ENCODE measurements at places on chromosomes 3 and 15. TPM values are rescaled to one million over a fixed set of nuclear protein-coding genes. Genes with fewer than 3 reads are reported as not detected.

The KLHL24 gene
- total RNA-seq = 33.1 TPM

The MEIS2 gene
- total RNA-seq = 0.30 TPM

DNA sequence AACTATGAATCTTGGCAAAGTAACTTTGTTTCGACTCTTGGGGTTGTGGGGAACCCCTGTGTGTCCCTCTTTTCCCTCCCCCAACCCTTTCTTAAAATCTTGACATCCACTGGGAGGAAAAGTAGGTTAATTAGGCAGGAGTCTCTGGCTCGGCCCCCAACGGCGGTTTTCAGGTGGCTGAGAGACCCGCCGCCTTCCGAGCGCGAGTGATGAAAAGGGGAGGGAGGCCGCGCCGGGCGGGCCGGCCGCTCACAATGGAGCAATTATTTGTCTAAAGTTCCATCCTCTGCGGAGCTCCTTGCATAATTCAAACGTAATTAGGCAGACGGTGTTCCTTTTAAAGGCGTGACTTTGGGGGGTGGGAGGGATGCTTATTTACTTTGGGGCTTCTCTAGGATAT lies 51.7 kb downstream of the ZIC4 start:
- peak; percentile 54 for DNase-seq
- H3K4me1 ChIP-seq = peaks cover 50% of the 10 kb centered on the region
- peak overlapping the region; percentile 63 for H3K4me3 ChIP-seq

DNA sequence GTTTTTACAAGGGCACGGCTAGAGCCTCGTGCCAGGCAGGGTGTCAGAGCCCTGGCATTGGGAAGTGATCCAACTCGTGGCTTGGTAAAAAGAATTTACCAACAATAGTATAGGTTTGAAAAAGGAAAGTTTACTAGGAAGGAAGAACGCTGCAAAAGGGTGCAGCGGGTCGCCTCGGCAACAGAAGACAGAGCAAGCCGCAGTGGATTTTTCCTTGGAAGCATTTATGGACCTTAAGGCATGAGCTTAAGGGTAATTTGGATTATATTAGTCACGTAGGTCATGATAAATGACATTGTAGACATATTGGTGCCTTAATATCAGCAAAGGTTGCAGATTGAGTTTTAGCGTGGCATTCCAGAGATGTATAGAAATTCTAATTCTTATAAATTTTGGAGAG lies 163.4 kb upstream of the PPP2R3A start:
- no peak for DNase-seq
- H3K27ac ChIP-seq = no peak overlapping the region
- no peak overlapping the region for H3K4me3 ChIP-seq
- peaks cover 6% of the 10 kb centered on the region for H3K4me1 ChIP-seq

DNA sequence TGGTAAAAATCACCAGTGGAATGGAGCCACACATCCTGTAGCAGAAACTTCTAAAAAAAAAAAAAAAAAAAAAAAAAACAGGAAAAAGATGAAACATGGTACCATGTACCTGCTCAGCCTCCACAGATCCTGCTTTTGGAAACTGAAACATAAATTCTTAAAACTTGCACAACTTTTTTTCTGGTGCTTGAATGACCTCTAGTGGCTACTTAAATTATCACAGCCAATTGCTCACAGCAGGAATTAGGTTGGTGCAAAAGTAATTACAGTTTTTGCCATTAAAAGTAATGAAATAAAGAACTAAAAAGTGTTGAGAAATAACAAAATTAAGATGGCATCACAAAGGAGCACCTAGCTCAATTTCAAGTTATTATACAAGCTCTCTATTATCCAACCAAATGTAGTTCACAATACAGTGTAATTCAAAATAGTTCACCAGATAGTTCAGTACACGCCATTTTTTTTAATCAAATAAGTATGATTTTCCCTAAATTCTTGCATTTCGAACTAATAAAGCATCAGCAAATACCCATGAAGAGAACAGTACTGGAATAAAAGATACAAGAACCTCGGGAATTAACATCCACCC lies 80.6 kb downstream of the ULK4 start:
- no peaks in the 10 kb centered on the region for H3K36me3 ChIP-seq
- no peak overlapping the region for H3K27ac ChIP-seq
- no peaks in the 10 kb centered on the region for H3K27me3 ChIP-seq
- no peak overlapping the region for H3K4me3 ChIP-seq

- H3K4me3 ChIP-seq = no peak overlapping the region
- no peaks in the 10 kb centered on the region for H3K36me3 ChIP-seq
- H3K27ac ChIP-seq = no peak overlapping the region
- no peaks in the 10 kb centered on the region for H3K27me3 ChIP-seq
- DNase-seq = no peak
Observed at GRCh38 chr3:157836022-157836421, 270.2 kb downstream of the SHOX2 start.

DNA sequence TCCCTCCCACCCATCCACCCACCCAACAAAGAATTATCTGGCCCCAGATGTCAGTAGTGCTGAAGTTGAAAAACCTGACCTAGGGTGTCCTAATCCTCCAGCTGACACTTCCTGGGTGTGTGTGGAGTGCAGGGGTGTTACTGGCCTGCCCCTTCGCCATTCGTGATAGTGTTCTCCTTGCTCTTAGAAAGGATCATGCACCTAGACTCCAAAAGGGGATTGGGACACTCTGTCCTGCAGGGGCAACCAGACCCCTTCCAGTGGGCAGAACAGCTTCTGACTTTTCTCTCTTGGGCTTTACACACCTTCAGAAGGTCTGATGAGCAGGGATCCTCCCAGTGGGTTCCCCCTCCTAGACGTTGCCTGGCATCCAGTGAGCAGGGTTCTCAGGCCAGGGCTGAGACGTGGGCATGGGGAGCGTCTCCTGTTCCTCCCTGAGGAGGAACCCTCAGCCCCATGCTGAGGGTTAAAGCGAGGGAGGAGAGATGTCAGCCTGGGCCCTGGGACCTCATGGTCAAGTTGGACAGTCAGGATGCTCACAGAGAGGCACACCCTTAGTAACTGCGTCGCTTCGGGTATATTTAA lies 75.0 kb downstream of the AAGAB start:
- no peaks in the 10 kb centered on the region for H3K27me3 ChIP-seq
- H3K4me1 ChIP-seq = peaks cover 25% of the 10 kb centered on the region
- no peak for DNase-seq
- H3K27ac ChIP-seq = peak overlapping the region; percentile 37

DNA sequence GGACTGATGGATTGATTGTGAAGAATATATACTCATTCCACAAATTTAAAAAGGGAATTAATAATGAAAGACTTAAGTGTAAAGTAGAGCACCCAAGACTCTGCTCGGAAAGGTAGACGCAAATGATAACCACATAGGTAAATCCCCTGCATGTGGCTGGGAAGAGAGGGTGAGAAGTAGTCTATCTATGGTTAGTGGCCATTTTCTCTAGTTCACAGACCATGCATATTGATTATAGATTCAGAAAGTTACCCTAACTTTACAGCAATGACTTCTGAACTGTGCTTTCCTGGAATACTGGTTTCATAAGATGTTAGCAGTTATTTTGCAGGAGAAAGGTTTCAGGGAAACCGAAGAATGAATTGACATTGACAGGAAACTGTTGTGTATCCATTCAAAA lies 51.7 kb downstream of the CASR start:
- peaks cover 3% of the 10 kb centered on the region for H3K27me3 ChIP-seq
- DNase-seq = no peak
- H3K4me1 ChIP-seq = peaks cover 5% of the 10 kb centered on the region
- no peak overlapping the region for H3K4me3 ChIP-seq
- no peak overlapping the region for H3K27ac ChIP-seq

- H3K4me3 ChIP-seq = no peak overlapping the region
- no peak overlapping the region for H3K27ac ChIP-seq
- no peaks in the 10 kb centered on the region for H3K4me1 ChIP-seq
Observed at GRCh38 chr3:50189274-50189673, 2.1 kb upstream of the GNAT1 start.

The P2RY12 gene
- not detected for total RNA-seq

GRCh38 chr3:194598771-194599557 lies 34.3 kb downstream of the TMEM44 start:
- no peak overlapping the region for H3K4me3 ChIP-seq
- H3K27ac ChIP-seq = no peak overlapping the region
- H3K4me1 ChIP-seq = no peaks in the 10 kb centered on the region
- no peaks in the 10 kb centered on the region for H3K27me3 ChIP-seq

DNA sequence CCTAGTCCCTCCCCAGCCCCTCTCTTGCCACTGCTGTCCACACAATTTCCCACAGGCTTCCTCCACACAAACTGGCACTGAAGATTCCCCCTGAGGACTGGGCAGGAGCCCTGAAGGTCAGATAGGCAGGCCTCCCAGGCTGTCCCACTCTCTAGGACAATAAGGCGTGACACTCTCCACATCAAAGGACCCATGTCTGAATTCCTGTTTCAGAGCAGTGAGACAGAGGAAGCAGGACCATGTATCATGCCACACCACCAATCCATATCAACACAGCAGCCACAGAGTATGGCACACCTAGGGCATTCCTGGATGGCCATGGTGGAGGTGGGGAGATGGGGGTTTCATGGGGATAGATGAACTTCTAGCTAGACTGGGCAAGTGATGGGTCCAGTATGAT lies 13.8 kb upstream of the CCR1 start:
- H3K4me3 ChIP-seq = no peak overlapping the region
- no peak overlapping the region for H3K27ac ChIP-seq
- no peaks in the 10 kb centered on the region for H3K4me1 ChIP-seq
- no peak for DNase-seq
- H3K27me3 ChIP-seq = peaks cover 3% of the 10 kb centered on the region

DNA sequence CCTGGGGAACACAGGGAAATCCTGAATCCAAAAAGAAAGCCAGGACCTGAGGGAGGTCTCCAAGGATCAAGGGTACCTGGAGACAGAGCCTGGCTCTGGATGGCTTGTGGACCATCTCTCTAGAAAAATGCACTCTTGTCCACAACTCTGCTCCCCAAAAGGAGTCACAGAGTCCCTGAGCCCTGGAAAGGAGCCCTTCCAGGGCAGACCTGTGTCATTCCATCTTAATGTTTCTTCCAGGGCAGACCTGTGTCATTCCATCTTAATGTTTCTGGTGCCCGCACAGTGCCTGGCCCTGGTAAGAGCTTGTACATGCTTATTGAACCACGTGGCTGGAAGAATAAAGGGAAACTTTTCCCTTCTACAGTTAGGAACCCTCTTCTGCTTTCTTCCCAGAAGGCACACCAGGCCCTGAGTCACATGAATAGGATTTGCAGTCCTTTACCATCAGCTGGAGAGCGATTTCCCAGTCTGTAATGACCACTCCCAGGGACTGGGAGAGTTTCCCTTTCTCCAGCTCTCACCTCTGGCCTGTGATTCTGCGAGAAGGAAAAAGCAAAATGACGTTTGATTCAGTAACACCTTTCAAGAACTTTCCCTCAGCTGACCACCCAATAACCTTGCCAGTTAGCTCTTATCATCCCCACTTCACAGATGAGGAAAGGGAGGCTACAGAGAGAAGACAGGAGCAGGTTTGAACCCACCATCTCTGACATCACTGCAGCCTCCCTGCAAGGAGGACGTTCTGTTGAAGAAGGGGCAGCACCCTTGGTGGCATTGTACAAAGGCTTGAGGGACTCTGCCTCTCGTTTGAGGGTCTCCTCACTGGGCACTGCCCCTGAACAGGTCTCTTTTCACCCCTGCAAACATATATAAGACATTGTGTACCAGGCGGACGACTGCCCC lies 35.8 kb upstream of the SLCO2A1 start:
- H3K27me3 ChIP-seq = no peaks in the 10 kb centered on the region
- H3K27ac ChIP-seq = no peak overlapping the region
- no peaks in the 10 kb centered on the region for H3K36me3 ChIP-seq
- H3K4me3 ChIP-seq = no peak overlapping the region
- no peak for DNase-seq

The ST8SIA2 gene
- 2.9 TPM for total RNA-seq

All from WTC11 (cell line).